ENCODE measurements at places on chromosomes 3 and 15.

GRCh38 chr15:71547011-71547410 is 263.3 kb upstream of the NR2E3 start:
- peak; percentile 24 for DNase-seq

GRCh38 chr3:52525680-52526561 is 7.7 kb downstream of the NT5DC2 start:
- DNase-seq: peak; percentile 10

DNA sequence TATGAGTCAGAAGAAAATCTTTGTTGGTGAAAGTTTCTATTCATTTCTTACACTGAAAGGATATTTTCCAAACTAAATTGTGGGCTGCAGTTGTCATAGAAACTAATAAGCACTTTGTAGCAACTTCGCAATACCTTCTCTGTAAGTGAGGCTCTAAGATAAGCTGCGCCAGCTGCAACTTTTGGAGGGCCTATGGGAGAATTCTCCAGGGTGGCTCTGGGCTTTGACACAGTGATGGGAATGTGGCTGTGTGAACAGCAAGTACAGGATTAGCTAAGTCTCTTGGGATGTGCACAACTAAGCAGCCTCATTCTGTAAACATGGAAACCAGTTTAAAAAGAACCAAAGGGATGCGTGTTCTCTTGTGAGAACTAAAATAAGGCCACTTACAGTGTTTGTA is 124.6 kb upstream of the SGO1 start:
- DNase-seq: no peak

GRCh38 chr15:74399511-74400312 is 32.3 kb upstream of the CYP11A1 start:
- DNase-seq: no peak

Measured in tibial nerve (tissue), 4 donors.